ENCODE measurements at places on chromosomes 11 and 22.

DNA sequence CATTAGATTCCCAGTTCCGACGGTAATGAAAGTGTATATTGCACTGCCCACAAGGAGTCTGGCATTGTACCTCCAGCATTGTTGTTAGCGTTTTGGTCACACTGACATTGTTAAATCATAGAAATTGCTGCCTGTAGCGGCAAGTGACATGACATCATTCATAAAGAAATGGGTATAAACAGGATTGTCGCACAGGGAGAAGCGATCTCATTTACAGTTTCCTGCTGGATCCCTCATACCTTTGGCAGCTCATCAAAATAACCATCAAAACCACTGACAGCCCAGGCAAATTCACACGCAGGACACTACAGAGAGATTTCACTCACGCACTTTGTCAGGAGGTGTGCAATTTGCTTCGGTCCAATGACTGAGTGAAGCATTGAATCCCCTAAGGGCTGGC, 3.5 kb downstream of the HTR3B start:
- no peak for DNase-seq

DNA sequence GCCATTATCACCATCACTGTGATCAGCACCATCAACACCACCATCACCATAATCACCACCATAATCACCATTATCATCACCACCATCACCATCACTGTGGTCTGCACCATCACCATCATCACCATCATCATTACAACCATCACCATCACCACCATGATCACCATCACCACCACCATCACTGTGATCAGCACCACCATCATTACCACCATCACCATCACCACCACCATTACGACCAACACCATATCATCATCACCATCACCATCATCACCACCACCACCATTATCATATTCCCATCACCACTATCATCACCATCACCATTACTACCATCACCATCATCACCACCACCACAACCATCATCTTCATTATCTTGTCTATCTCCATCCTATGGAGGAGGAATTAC, 125.2 kb downstream of the PHF21B start:
- DNase-seq, result no peak

GRCh38 chr22:20223421-20224255, 44.5 kb downstream of the RTN4R start:
- no peak for DNase-seq

GRCh38 chr11:4041731-4042391, 52.7 kb upstream of the RRM1 start:
- no peak for DNase-seq

DNA sequence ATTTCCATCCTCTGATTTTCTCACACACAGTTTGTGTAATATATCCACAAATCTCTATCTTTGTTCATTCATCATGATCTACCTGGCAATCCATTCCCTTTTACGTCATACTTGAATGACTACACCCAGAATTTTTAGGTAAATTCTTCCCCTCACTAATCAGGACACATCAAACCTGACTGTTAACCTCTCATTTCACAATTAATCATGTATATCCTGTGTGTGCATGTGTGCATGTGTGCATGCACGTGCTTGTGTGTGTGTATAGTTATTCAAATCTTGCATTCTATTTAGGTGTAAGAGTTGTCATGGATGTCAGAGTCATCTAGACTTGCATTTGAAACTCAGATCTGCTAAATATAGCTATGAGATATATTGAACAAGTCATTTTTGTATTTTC, 130.4 kb downstream of the KIF18A start:
- DNase-seq, result no peak

DNA sequence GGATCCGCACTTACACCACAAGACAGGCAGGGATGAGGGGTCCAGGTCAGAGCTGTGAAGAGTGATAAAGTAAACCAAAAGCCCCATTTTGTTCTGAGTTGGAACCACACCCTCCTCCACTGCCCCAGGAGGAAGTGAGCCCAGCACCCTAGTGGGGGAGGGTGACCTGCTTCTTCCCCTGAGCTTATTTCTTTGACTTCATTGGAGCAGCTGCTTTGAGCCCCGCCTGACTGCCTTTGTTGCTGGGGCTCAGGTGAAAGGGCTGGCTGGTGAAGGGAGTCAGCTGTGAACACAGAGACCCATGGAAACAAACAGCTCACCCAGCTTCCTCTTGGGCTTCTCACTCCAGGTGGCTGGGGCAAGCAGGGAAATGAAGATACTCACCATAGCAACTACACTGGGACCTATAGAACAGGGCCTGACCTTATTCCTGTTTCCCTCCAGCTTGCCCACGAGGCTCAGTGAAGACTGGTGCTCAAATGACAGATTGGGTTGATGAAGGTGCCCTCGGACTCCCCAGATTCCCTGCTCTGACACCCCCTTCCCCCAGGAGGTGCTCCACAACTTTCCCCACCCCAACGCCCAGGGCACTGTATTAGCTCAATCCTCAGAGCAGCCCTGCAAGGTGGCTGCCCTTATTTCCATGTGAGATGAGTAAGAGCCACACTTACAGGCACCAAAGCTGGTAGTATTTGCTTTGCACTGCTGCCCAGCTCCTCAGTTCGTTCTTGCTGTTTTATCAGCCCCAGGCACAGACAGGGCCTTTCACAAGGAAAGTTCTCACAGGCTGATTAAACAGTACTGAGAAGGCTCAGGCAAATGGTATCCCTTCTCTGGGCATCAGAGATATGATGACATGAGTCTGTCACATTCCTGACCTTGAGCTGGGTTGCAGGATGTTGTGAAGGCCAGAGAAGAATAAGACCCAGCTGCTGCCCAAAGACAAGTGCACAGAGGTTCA, 2.4 kb downstream of the UCP2 start:
- peak; percentile 92 for DNase-seq

GRCh38 chr11:69437001-69437875, 44.2 kb upstream of the LINC01488 start:
- DNase-seq, result no peak

DNA sequence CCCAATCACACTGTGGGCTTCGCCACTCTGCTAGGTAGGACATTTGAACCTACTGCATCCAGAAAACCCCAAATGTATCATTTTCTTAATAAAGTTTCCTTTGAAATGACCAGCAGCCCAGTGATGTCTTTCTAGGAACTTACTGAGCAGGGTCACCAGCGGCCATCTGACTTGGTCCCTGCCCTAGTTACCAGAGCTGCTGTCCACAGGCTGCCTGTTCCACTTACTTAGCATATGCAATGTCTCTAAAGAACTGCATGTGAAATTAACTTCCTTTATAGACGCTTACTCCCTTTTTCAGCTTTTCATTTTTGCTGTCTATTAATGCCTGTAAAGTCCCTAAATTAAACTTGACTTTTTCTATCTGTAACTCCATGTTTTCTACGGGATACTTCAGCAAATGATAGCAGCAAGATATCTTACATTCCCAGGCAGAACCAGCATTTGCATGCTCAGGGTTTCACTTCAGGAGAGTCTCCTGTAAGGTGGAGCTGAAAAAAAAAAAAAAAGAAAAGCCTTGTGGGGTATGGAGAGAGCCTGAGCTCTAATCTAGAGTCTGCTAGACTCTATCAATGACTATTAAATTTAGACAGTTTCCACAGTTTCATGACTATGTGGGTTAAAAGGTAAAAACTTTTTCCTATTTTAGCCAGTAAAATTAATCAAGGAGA, 125.0 kb downstream of the FAT3 start:
- DNase-seq, result no peak

- no peak for DNase-seq
These were observed 224.0 kb downstream of the MN1 start for GRCh38 chr22:27577574-27577969.

- peak; percentile 61 for DNase-seq
These were observed at the start of gene UBASH3B for GRCh38 chr11:122655527-122656072. TSS of gene UBASH3B (plus strand) at chr11:122655722. CDS start at chr11:122656050, 328 bp downstream.

DNA sequence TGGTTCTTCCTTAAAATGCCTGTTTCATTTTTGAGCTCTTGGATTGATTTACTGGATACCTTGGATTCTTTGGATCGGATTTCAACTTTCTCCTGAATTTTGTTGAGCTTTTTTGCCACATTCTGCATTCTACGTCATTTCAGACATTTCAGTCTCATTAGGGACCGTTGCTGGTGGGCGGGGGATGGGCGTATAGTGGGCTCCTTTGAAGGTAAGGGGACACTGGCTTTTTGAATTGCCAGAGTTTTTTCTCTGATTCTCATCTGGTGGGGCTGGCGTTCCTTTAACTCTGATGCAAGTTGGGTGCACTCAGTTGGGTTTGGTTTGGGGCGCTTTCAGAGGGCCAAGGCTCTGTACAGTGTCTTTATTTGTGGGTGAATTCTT, 216.5 kb downstream of the DYNC2H1 start:
- DNase-seq, result no peak

- no peak for DNase-seq
These were observed 187.4 kb downstream of the MN1 start for GRCh38 chr22:27614006-27614649.

- DNase-seq, result no peak
These were observed 66.0 kb upstream of the KIRREL3 start for GRCh38 chr11:127066401-127067090.

- no peak for DNase-seq
These were observed 32.1 kb upstream of the CD81 start for GRCh38 chr11:2345050-2345449.

DNA sequence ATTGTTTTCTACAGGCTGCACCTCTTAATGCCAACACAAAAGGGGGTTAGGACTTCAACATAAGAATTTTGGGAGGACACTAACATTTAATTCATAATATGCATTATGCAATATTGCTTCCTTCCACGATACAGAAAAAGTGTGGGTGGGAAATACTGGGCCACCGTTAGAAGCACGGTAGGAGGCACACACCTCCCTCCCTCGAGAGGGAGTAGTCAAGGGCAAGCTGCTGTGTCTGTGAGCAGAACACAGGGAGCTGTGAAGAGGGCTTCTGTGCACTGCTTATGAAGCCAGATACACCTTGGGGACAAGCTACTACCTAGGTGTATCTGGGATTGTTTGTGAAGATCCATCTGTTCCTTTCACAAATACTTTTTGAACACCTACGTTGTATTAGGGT, 109.3 kb upstream of the PLET1 start:
- no peak for DNase-seq

DNA sequence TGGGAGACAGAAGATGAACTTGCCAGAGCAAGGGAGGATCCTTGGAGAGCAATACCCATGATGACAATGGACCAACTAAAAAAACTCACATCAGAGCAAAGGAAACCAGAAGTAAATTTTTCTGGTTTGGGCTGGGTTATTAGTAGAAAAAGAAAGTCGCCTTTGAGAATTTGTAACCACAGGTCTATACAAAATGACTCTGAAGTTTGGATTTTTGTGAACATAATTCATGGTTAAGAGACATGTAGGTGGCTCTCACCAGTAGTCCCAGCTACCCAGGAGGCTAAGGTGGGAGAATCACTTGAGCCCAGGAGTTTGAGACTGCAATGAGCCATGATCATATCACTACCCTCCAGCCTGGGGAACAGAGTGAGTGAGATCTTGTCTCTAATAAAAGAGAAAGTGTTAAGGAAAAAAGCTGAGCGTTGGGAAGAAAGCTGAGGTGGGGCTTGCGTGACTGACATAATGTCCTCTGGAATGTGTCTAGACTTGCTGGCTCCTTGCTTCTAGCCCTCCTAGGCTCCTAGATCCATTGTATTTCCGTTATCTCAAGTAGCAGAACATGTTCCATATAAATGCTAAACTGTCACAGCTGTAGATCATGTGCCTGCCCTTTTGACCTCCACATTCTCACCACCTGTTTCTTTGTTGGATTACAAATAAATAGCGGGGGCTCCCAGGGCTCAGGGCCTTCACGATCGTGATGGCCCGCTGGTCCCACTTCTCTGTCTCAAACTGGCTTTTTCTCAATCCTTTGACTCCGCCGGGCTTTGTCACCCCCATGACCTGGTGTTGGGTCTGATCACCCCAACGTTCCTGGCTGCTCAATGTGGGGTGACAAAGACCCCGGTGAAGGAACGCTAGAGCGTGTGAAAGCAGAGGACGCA, 56.2 kb upstream of the SC5D start:
- DNase-seq, result no peak

- DNase-seq, result no peak
These were observed 5.5 kb downstream of the KIAA0930 start for GRCh38 chr22:45235101-45235777.

DNA sequence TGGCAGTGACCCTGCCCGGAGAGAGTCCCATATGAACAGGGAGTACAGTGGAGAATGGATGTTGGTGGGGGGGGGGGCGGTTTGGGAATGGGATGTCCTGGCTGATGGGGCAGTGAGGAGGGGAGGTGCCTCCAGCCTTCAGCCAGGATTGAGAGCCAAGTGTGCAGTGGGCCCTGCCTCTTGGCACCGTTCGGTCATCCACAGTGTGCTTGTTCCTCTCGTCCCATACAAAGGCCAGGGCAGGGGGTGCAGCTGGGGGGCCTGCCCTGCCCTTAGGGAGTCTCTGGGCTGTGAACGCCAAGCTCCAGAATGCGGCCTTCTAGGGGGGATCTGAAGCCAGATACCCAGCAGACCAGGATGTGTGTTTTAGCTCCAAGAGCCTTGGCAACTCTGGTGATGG, 34.0 kb downstream of the KCNC1 start:
- no peak for DNase-seq

- DNase-seq, result no peak
These were observed 52.7 kb downstream of the PAK1 start for GRCh38 chr11:77421041-77421723.

DNA sequence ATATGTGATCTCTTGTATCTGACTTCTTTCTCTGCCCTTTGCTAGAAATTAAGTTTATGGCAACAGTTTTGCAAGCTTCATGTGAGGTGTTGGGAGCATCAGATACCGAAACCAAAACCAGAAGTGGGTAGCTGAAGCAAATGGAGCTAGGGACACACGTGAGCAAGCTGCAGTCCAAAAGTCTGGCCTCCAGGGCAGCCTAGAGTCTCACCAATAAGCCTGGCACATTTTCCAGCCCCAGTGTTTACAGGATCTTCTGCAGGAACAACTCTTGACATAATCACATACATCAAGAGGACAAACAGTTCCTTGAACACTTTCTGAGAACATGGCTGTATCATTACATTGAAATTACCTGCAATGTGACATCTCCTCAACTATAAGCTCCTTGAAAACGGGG, 114.1 kb downstream of the LARGE1 start:
- DNase-seq, result no peak

DNA sequence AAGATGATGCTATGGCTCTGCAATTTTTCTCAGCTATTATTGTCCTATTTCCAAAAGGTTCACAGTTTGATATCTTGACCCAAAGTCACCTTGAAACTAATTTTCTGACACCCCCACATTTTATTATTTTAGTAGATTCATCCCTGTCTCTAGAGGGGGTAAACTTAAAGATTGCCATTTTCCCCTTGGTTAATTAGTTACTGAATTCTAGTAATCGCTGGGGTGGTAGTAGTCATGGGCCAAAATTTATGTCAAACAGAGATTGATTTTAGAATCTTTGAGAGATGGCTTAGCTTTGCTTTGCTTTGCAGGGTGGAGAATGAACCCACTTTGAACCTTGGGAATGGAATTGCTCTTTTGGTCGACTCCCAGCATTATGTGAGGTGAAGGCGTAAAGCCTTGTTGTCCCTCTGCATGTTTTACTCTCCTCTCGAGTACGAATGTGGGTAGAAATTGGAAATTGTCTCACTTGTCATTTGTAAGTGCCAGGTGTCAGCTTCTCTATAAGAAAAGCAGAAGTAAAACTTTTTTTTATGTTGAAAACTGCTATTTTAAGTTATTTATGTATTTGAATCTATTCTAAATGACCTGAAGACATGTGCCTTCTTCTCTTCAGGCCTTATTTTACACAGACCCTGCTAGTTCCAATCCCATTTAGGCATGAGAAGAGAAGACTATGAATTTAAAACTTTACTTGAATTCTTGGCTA, 42.4 kb upstream of the RCE1 start:
- no peak for DNase-seq

- no peak for DNase-seq
These were observed 20.4 kb downstream of the HPS4 start for GRCh38 chr22:26463101-26463661.

All from CD4-positive, alpha-beta T cell treated with Interleukin-4 for 1 hour (primary cell).